ENCODE measurements at places on chromosomes 2 and 18.

- DNase-seq, result no peak
Observed at GRCh38 chr2:218827701-218828476, 3.7 kb downstream of the PRKAG3 start.

GRCh38 chr2:23327416-23327815 is 57.6 kb upstream of the KLHL29 start:
- no peak for DNase-seq

DNA sequence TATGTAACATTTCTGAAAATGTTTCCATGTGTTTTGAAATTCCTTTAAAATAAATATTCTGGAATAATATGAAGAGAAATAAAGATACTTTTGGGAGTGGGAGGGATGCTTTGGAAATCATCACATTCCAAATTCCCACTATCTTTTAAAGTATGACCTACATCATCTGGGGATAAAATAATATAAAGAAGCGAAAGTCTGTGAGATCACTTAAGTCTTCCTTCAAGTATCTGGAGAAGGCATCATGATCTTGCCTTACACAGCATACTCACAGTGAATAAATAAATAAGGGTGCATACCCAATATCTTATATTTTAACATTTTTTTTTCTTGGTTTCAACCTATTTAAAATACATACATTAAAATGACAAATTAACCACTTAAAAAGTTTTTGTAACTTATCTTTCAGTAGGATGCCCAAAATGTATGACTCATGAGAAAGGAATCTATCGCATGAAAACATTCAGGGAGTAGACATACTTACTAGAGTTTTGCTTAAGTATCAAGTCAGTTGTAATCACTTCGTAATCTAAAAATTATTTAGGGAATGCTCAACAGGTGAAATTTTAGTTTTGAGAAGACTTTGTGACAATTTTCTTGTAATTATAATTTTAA is 248.3 kb upstream of the COL3A1 start:
- no peak for DNase-seq

DNA sequence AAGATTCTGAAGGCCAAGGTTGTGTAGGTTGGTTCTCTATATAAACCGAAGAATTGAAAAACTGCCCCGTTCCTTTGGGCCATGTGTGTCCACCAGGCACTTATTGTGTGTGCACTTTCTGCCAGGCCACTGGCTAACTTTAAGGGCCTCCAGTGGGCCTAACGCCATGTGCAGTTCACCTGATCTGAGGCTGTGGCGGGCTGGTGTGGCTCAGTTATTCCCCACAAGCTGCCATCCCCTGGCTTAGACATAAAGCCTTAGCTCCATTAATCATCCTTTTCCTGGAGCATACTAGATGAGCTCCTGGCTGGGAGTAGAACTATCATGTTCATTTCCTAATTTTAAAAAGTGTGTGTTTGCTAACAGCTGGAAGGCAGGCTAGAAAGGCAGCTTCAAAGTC is 304.1 kb upstream of the TNP1 start:
- DNase-seq, result no peak

DNA sequence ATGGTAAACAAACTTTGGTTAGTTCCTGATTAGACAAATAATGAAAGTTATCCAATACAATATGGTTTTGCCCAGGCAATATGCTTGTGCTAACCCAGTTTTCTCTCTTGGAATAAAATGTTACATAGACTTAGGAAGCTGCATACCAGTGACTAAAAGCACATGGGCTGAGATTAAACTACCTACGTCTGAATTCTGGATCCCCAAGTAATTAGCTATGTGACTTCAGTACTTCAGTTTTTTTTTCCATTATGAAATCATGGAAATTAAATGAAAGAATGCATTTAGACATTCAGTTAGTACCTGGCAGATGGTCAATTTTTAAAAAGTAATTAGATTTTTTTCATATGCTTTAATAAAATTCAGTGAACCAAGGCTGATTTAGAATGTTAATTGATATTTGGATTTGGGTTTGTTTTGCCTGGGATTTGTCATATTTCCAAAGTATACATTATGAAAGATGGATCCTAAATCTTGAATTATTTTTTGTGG is 213.9 kb downstream of the PTH2R start:
- DNase-seq, result no peak
